Muscle of leg (tissue), 16 donors: ENCODE measurements at places on chromosomes 5 and 9. TPM values are rescaled to one million over a fixed set of nuclear protein-coding genes. Genes with fewer than 3 reads are reported as not detected.
A peak's percentile ranks its signal among the peaks of the same experiment; 100 is the strongest.

DNA sequence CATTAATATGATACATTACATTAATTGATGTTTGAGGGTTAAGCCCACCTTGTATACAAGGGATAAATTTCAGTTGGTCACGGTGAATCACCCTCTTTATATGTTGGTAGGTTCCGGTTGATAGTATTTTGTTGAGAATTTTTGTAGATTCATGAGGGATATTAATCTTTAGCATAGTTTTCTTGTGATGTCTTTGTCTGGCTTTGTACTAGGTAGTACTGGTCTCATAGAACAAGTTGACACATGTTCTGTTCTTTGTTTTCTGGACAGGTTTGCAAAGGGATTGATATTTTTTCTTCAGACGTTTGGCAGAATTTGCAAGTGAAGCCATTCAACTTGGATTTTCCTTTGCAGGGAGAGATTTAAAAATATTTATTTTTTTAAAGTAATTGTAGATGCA, 49.1 kb upstream of the CLK4 start:
- DNase-seq: no peak

GRCh38 chr5:39629946-39630345, 205.2 kb upstream of the DAB2 start:
- DNase-seq: no peak

GRCh38 chr9:85142496-85142911, 473.0 kb downstream of the NTRK2 start:
- DNase-seq: peak; percentile 71

The LCN6 gene
- polyA plus RNA-seq: not detected
